ENCODE measurements at places on chromosomes 2 and 18.

DNA sequence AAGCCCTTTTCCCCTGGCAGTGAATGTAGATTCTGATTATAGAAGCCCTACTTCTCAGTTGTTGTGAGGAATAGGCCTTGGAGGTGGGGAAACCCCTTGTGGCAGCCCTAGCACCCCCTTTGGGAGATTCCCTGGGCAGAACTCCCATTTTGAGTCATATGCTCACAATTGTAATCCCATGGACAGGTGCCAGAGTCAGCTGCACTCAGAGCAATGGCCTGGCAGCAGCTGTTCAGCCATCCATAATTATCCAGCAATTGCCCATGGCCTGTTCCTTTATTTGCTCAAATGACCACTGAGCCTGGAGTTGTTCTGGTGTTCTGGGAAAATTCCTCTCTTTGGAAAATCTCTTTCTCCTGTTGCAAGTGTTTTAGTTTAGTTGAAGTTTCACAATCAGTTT lies 71.7 kb downstream of the PTRHD1 start:
- DNase-seq: peak; percentile 8

DNA sequence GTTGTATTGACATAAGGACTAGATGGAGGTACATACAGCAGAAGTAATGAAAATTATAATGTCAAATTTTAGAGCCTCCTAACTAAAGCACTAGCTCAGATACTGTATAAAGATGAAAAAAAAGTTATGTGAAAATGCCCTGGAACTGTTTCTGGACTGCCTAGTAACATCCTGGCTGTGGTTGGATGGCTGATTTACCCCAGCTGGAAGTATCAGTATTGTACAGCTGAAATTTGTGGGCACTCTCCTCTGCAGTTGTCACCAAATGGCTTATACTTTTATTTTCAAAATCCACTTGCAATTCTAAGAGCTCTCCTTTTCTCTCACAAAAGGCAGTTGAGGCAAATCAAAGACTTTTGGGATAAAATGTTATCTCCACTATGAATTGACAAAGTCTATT lies 239.2 kb downstream of the RPIA start:
- no peak for DNase-seq

GRCh38 chr2:182240862-182241371 lies 185.9 kb downstream of the PDE1A start:
- DNase-seq: peak; percentile 22

DNA sequence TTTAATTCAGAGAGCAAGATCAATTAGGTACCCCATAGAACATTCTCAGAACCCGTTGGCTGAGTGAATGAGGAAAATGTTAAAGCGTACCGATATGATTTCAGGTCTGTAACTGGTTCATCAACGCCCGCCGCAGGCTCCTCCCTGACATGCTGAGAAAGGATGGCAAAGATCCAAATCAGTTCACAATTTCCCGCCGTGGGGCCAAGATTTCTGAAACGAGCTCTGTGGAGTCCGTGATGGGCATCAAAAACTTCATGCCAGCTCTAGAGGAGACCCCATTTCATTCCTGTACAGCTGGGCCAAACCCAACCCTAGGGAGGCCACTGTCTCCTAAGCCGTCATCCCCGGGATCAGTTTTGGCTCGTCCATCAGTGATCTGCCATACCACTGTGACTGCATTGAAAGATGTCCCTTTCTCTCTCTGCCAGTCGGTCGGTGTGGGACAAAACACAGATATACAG lies 7.3 kb downstream of the TGIF1 start:
- no peak for DNase-seq

DNA sequence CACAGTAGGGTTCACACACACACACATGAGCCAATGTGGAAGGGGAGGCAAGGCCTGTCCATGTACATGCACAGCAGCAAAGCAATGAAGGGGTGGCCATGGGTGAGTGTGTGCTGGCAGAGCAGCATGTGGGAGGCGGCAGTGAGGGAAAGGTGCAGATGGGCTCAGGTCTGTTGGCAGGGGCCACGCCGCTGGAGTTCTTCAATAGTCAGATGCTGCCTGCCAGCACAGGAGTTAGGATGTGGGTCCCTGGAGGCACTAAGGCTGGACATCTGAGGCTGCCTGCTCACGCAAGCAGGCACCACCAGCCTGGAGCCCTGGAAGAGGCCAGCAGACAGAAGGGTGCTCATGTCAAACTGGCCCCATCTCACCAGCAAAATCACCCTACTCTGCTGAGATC lies 1304.9 kb downstream of the DSC3 start:
- DNase-seq: no peak

DNA sequence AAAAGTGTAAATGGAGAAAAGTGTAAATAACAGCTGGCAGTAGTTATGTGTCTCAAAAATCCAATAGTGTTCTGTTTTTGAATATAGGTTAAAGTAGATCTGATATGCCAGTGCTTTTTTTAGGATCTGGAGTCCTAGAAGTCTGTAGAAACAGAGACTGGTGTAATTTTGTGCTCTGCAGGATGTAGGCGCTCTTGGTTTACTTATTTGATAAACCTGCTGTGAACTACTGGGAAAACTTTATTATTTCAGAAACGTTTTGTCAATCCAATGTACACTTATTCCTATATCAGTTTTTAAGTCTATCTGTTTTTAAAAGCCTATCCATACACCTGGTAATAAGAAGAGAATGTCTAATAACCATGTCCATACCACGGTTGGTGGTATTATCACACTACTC lies 530.8 kb upstream of the ZNF804A start:
- DNase-seq: no peak

GRCh38 chr2:16138811-16139662 lies 198.7 kb downstream of the MYCN start:
- DNase-seq: no peak

DNA sequence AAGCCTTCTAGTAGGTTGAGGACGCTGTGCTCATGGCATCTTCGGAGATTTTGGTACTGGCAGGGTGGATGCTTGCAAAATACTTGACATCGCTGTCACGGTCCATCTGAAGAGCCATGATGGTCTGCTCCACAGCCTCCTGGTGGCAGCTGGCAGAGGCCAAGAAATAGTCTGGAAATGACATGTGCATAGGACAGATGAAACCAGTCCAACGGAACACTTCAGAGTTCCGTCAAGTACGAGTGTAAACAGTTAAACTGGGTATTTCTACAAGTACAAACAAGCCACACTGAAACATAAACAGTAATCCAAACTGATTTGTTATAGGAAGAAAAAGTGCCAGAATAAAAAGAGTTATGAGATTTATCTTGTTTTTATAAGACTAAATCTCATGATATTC lies 66.6 kb downstream of the PPP4R1 start:
- no peak for DNase-seq

DNA sequence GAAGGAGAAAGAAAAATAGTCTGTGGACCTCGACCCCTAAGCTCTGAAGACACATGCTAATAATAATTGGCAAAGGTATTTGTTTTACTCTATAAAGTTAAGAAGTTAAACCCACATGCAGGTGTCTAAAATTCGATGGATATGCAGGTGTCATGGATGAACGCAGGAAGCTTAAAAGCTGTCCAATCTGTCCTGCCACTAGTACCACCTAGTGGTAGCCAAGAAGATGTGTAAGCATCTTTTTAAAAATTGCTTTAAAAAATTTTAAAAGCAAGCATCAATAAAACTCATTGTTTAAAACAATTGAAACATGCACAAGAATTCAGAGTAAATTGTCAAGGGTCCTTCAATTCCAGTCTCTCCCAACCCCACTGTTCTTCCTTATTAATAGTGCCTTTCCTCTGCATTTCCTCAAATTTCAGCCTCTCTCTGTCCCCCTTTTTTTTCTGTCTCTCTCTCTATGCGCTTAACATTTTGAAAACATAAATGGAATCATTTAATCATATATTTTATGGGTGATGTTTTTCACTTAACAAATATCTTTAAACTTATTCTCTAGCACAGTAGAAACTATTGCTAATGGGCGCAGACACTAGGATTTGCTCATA lies 30.6 kb upstream of the PPP3R1 start:
- peak; percentile 47 for DNase-seq

DNA sequence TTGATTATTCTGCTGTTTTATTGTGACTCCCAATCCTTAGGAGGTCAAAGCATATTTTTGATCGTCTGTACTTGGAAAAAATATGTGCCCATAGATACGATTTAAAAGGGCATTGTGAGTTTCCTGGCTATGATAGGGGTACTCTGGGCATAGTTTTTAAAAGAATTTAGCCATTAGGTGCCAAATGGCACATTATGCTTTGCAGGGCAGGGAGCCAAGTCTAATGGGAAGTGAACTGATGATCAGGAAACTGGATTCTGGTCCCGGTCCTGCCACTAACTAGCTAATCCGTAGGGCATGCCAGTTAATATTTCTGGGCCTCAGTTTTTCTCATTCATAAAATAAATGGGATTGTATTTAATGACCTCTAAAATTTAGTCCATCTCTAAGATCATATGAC lies 189.3 kb downstream of the LTBP1 start:
- no peak for DNase-seq

DNA sequence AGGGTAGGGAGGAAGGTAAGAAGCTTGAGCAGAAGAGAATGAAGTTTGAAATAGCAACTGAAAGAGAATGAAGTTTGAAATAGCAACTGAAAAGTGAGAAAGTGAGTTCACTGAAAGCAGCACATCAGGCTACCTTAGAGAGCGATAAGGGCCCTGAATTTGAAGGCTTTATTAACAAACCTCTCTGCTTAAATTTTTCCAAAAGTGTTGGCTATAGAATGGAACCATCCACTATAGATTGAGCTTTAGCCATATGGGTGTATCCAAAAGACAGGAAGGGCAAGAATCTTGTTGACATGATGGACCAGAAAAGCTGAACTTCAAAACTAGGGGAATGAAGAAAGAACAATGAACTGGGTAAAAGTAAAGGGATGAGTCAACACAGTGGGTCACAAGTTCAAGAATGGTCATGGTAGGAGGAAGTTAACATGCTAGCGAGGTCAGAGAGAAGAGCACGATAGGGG lies 122.5 kb downstream of the ASXL3 start:
- no peak for DNase-seq

GRCh38 chr2:65952966-65953761 lies 481.8 kb upstream of the MEIS1 start:
- DNase-seq: no peak

GRCh38 chr18:54129448-54130067 lies 94.9 kb downstream of the MBD2 start:
- peak; percentile 77 for DNase-seq

DNA sequence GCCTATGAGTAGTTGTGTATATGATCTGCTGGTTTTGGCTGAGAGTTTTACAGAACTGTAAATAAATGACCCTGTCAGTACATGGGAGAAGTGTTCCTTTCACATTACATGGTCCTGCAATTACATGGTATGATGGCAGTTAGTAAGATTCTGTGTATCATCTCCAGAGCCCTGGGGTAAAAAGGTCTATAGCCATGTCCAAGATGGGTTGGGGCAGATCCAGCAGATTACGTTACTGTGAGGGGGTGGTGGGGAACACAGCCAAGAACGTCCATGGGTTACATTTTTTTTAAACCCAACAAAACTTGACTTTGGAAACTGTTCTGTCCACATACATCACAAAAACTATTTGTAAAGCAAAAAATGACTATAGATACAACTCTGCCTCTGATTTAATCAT lies 64.2 kb upstream of the LMAN1 start:
- DNase-seq: no peak

GRCh38 chr2:163717515-163717914 lies 18.3 kb downstream of the FIGN start:
- no peak for DNase-seq

GRCh38 chr2:97718051-97718882 lies 4.9 kb downstream of the ZAP70 start:
- peak; percentile 88 for DNase-seq

GRCh38 chr2:42755191-42755880 lies 8.6 kb downstream of the OXER1 start:
- DNase-seq: no peak

DNA sequence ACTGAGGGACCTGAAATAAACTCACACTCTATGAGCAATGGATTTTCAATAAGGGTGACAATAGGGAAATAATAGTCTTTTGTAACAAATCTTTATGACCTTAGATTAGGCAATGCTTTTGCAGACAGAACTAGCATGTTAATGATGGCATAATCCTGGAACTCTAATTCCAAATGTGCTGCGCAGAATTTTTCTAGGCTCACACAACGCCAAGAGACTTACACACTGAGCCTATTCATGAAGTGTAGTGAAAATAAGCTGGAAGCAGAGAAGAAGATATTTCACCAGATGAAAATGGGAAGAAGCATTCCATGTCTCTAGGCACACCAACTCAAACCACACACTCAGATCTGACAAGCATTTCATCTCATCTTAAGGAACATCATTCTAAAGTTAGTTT lies 178.5 kb downstream of the L3MBTL4 start:
- no peak for DNase-seq

- DNase-seq: no peak
Measured at GRCh38 chr2:9118383-9118960, 88.1 kb upstream of the ASAP2 start.

GRCh38 chr2:74567881-74568280 lies 13.4 kb downstream of the DOK1 start:
- no peak for DNase-seq

GRCh38 chr2:102606353-102606752 lies 13.0 kb upstream of the SLC9A2 start:
- no peak for DNase-seq

GRCh38 chr18:13303756-13304364 lies 85.3 kb downstream of the LDLRAD4 start:
- DNase-seq: no peak

DNA sequence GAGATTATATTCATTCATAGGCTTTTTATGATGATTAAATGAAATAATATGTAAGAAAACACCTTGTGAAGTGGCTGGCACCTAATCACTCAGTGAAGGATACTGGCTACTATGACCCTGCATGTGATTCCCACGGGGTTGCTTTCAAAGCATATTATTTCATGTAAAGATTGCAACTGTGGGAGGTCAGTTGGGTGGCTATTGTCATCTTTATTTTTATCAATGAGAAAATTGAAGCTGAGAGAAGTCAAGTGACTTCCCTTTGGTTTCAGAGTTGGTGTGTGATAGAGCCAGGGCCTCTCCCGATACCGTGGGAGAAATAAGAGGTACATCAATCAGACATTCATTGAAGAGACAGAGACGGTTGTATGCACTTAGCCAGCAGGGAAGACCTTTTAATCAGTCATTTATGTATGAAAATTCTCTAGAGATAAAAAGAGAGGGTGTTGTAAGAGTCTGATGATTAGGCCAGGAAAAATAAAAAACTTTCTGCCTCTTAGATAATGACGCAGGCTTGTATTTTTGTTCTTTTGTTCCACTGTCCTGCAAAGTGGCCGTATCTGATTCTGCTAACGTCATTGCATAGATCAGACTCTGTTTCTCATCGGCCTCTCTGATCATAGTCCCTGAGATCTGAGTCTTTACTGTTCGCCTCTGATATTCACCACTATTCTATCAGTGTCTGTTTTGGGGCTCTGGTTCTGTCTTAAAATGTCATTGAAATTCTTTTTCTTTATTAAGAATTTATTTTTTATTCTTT lies 50.5 kb downstream of the QPCT start:
- DNase-seq: no peak

DNA sequence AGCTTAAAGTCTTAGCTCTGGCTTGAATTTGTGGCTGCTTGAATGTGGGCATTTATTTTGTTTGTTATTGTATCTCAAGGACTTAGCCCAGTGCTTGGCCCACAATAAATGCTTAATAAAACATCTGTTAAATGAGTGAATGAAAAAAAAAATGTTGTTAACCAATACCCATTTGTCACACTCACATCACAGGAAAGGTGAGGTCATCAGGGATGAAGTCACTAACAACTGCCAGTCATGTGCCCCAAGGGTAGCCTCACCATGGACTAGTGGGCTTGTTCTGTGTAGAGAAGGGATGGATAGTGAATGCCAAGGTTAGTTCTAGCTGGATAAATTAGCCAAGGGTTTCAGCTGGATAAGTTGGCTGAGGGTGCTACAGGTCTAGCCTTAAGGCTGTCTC lies 3.0 kb downstream of the NRBP1 start:
- peak; percentile 71 for DNase-seq

- DNase-seq: no peak
Measured at GRCh38 chr2:112520234-112520783, 22.0 kb upstream of the POLR1B start.

Measured in activated CD4-positive, alpha-beta T cell treated with anti-CD3 and anti-CD28 coated beads, Interleukin-10, Interleukin-2, amounts not matched to agents 100 ng/mL and 50 ng/mL, durations not matched to agents 16 hours and 8 hours (primary cell).